Endothelial cell of umbilical vein (primary cell): ENCODE measurements at places on chromosomes 6 and 20.
A peak's percentile ranks its signal among the peaks of the same experiment; 100 is the strongest.

DNA sequence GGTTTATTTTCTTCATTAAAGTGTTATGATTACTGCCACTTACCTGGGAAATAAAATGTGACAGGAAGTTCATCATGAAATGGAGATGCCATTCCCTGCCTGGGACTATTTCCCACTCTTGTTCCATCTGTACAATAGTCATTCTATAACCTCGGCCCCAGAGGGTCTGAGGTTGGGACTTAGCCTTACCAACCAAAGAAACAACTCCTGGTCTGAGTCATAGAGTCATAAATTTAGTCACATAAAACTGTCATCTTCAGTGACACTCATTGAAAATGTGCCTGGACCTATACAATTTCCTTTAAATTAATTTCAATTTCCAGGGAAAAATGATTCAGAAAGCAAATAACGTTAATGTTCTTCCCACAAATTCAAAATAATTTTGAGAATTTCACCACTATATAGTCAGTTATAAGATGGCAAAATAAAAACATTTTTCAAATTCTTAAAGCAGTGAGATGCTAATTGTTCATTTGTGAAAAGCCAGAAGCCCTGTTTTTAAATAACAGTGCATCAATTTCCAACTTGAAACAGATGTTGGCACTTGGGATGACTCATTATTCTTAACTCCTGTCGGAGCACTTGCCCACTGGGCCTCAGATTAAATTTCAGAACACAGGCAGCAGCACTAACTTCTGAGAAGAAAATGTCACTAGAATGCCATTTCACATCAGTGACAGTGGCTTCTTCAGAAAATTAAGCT lies 201.2 kb upstream of the SMLR1 start:
- DNase-seq = peak; percentile 68

DNA sequence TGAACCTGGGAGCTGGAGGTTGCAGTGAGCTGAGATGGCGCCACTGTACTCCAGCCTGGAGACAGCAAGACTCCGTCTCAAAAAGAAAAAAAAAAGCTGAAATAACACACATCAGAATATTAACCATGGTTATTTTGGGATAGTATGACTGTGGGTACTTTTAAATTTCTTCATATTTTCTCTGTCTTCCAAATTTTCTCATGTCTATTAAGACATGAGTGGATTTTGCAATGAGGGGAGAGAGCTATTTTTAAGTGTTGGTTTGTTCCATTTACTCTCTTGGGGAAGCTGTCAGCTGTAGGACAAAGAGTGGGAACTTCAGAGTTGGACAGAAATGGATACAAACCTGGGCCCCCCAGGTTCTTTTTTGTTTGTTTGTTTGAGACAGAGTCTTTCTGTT lies 10.3 kb downstream of the ADISSP start:
- no peak for DNase-seq

DNA sequence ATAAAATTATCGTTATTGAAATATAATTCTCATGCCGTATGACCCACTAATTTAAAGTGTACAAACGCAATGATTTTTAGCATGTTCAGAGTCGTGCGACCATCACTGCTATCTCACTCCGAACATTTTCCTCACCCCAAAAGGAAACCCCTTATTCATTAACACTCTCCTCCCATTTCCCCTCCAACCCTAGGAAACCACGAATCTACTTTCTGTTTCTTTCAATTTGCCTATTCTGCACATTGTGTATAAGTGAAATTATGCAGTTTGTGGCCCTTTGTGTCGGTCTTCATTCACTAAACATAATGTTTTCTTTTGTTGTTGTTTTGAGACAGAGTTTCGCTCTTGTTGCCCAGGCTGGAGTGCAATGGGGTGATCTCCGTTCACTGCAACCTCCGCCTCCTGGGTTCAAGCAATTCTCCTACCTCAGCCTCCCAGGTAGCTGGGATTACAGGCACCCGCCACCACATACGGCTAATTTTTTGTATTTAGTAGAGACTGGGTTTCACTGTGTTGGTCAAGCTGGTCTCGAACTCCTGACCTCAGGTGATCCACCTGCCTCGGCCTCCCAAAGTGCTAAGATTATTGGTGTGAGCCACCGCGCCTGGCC lies 99.7 kb upstream of the ZNF217 start:
- no peak for DNase-seq

DNA sequence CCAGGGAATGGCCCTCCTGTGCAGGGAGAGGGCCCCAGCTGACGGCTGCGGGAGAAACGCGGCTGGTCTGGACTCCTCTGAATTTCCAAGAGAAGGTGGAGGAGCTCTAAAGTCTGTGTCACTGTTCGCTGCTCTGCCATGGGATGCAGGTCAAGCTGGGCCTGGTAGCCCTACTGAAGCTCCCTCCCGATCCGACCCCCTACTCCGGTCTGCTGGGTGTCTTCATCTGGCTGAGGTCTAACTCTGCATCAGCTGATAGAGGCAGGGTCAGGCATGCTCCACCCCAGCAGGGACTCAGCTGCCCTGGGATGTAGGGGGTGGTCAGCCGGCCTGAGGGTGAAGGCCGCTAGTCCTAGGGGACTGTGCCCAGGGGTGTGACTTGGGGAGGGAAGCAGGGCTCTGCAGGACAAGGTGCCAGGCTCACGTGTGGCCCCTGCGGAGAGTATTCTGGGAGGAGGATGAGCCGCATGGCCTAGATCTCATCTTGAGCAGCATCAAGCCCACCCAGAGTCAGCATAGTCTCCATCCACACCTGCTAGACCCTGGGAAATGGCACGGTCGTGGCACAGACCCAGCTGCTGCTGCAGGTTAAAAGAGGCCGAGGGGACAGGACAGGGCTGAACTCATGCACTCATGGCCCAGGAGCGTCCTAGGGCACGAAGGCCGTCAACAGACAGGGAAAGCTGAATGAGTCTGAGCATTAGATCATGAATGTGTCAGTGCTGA lies 1.4 kb downstream of the CST3 start:
- no peak for DNase-seq

GRCh38 chr6:151847064-151847463 lies 39.6 kb downstream of the ESR1 start:
- DNase-seq = peak; percentile 55

DNA sequence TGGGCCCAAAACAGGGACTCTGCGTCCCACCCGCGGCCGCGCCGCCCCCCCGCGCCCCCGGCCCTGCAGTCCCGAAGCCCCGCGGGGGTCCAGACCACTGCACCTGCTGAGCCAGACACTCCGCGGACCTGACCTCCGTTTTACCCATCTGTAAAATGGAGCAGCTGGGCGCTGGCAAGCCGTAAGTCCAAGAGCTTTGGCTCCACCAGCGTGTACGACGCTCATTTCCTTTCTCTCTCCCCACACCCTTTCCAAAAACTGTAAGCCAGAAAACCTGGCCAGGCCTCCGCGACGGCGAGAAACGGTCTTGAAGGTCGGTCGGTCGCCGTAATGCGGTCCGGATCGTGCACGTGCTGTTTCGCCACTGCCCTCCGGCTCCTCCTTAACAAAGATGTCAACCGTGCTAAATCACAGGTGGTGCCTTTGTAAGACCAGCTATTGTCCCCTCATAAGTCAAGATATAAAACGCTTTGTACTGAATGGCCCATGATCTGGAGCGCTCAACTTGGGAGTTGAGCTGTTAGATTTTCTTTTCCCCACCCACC lies 7.8 kb upstream of the NR2E1 start:
- no peak for DNase-seq

DNA sequence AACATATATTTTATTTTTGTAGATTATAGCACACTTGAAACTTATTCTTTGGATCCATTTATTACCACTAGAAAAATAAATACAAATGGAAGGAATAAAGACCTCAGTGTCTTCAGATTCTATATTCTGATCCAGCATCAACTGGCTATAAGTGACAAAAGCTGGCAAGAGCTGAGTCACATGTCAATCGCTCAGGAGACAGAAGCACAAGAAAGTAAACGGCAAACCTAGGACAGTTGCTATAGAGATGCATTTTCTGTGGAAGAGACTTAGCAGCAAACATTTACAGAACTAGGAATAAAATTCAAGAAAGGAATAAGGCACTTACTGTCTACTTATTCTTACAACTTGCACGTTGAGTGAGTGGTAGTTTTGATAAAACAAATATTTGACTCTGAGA lies 230.4 kb downstream of the CLVS2 start:
- no peak for DNase-seq

DNA sequence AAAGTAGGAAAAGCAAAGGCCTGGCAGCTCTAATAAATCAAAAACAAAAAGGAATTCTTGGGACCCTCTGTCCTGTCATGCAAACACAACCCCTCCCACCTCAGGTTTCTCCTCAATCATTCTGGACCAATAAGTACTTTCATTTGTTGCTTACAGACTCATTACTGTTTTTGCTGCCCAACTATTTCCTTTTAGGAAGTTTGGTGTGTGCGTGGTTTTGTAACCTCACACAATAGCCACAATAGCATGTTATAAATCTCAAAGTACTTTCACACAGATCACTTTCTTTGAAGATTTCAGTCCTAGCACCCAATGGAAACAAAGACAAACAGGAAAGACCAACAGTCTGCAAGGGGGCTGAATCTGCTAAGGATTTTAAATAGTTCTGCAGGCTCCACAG lies 4.5 kb downstream of the MRPL14 start:
- DNase-seq = peak; percentile 93

GRCh38 chr6:148538261-148539190 lies 195.9 kb downstream of the SASH1 start:
- no peak for DNase-seq

GRCh38 chr20:32315891-32316290 lies 38.4 kb downstream of the KIF3B start:
- DNase-seq = no peak

GRCh38 chr6:133637874-133638273 lies 251.0 kb upstream of the TCF21 start:
- no peak for DNase-seq

DNA sequence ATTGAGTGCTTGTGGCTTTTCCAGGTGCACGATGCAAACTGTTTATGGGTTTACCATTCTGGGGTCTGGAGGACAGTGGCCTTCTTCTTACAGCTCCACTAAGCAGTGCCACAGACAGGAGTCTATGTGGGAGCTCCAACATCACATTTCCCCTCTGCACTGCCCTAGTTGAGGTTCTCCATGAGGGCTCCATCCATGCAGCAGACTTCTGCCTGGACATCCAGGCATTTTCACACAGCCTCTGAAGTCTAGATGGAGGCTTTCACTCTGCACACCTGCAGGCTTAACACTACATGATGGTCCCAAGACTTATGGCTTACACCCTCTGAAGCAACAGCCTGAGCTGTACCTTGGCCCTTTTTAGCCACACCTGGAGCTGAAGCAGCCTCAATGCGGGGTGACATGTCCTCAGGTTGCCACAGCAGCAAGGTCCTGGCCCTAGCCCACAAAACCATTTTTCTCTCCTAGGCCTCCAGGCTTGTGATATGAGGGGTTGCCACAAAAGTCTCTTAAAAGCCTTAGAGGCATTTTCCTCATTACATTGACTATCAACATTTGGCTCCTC lies 552.2 kb downstream of the TFAP2A start:
- DNase-seq = no peak

DNA sequence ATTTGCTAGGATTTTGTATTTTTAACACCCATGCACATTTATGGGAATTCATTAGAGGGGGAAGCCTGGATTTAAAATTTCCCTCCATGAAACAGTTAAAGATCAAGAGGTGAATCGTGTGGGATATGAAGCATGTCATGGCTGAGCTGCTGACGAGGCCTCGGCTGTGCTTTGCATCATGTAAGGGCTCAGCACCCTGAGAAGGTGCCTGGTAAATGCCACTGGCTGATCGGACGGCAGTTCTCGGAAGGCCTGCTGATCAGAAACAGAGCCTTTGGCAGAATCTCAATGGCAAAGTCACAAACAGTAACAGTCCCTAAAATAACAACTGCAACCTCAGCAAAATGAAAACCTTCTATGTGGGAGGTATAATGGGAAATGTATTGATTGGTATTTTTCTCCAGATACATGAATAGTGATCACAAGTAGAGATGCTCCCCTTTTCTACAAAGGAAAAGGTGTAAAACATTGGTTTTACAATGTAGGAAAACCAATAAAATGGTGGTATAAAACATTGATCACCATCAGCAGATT lies 53.0 kb upstream of the FUCA2 start:
- DNase-seq = no peak

DNA sequence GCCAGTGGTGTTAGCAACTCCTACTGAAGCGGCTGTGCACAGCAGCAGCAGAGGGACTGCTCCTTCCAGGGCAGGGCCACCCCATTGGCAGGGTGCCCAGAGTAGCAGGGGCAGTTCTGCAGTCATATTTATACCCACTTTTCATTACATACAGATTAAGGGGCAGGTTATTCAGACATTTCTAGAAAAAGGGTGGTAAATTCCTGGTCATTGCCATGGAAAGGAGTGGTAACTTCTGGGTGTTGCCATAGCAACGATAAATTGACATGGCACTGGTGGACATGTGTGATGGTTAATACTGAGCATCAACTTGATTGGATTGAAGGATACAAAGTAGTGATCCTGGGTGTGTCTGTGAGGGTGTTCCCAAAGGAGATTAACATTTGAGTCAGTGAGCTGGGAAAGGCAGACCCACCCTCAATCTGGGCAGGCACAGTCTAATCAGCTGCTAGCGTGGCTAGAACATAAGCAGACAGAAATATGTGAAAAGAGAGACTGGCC lies 45.0 kb downstream of the IYD start:
- DNase-seq = no peak

DNA sequence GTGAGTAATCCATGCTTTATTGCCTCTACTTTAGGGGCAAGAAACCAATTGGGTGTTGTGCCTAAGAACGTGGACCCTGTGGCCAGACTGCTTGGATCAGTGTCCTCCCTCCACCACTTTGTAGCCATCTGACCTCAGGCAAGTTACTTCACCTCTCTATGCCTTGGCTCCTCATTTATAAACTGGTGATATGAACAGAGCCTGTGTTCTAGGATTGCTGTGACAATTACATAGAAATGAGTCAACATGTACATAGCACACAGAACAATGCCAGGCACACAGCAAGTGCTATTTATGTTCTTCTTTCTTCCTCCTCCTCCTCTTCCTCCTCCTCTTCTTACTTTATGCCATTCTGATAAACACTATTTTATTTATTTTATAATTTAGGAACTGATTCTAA lies 339.4 kb downstream of the CD83 start:
- no peak for DNase-seq

DNA sequence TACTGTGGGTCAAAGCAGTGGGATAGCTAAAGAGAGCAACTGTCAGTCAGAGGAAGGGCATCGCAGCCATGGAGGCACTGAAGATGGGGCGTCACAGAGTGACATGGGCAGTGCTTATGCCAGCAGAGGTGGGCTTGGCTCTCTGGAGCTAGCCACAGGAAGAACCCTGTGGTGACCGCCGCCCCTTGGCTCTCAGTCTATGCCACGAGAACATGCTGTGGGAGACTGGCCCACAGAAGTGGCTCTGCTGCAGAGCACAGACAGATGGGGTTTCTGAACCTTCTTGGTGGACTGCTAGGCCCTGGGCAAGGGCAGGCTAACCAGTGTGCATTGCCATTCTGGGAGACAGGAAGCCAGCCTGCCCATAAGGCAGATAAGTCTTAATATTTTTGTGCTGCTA lies 290.0 kb upstream of the SUPT3H start:
- no peak for DNase-seq

GRCh38 chr20:58697867-58698703 lies 5.5 kb downstream of the NPEPL1 start:
- no peak for DNase-seq

- no peak for DNase-seq
Measured at GRCh38 chr6:40713002-40713719, 126.0 kb upstream of the LRFN2 start.
